SK-N-SH (cell line): ENCODE measurements at places on chromosomes 5 and 9. TPM values are rescaled to one million over a fixed set of nuclear protein-coding genes. Genes with fewer than 3 reads are reported as not detected.
A peak's percentile ranks its signal among the peaks of the same experiment; 100 is the strongest.

The AMACR gene
- polyA plus RNA-seq, result 11.8 and 14.0 TPM in 2 replicates

The RLN1 gene
- polyA plus RNA-seq, result 0.23 and 0.37 TPM in 2 replicates

The MEF2C gene
- polyA plus RNA-seq, result 0.93 and 1.2 TPM in 2 replicates

GRCh38 chr5:95471487-95471886 lies 80.3 kb downstream of the FAM81B start:
- DNase-seq, result no peak

- DNase-seq, result peak; percentile 3
These were observed 294.7 kb downstream of the CHSY3 start for GRCh38 chr5:130198927-130199326.
